ENCODE measurements at places on chromosomes 7 and 10.

GRCh38 chr7:127920787-127921438 is 110.3 kb downstream of the LRRC4 start:
- DNase-seq: no peak

DNA sequence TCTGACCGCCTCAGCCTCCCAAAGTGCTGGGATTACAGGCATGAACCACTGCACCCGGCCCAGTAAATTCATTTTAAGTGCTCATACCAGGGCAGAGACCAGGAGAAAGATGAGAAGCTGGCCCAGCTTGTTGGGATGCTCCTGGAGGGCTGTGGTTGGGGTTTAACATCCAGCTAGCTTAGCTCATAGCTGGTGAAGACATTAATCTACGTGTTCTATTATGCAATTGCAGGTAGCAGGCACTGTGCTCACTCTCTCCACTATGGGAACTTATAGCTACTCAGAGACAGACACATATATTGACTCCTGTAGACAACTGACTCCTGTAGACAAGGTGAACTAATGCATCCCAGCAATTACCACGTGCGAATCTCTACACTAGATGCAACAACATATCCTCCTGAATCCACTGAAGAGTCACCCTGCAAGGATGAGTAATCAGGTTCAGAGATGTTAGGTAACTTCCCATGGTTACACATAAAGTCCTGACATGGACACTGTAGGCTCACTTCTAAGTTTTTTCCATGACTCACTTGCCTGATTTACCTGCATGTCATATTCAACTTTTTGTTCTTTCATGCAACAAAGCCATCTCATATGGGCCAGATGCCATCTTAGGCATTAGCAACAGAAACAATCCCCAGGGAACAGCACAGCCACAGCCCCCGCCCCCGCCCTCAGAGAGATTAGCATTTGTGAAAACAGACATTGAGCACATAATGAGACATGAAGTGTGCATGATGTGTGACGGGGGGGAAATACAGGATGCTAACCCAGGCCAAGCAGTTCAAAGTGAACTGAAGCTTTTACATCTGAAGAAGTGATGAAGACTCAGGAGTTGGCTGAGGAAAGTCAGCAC is 37.2 kb downstream of the ERLIN1 start:
- DNase-seq: peak; percentile 4

- no peak for DNase-seq
Measured at GRCh38 chr10:45370202-45370955, 3.6 kb upstream of the ALOX5 start.

GRCh38 chr7:19928247-19928646 is 154.8 kb upstream of the TMEM196 start:
- no peak for DNase-seq

- no peak for DNase-seq
Measured at GRCh38 chr10:121065330-121065729, 214.2 kb downstream of the WDR11 start.

DNA sequence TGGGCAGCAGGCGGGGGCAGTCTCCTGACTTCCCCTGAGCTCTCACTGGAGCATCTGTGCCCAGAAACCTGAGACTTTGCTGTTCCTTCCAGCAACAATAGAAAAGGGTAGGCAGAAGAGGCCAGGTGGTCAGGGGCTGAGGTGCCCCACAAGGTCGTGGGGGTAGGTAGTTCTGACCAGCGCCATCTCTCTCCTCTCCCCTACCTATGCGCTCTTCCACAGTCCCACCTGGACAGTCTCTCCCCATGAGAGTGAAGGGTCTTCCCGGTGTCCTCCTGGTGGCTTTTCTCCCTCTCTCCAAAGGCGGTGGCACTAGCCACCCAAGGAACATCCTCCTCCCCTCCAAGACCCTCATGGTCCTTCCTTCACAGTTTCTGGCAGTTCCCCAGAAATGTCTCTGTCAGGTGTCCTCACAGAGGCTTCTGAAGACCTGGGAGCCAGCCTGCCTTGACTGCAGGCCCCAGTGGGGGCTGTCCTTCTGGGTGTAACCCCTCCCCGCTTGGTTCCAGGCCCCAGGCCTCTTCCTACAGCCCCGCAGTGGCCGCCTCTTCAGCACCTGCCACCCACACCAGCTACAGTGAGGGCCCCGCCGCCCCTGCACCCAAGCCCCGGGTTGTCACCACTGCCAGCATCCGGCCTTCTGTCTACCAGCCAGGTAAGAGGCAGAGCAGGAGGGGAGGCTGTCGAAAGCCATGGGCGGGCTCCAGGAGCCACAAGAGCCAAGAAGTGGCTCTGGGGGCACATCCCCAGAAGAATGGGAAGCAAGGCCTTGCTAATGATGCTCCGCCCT is 41.3 kb downstream of the LDB3 start:
- no peak for DNase-seq

DNA sequence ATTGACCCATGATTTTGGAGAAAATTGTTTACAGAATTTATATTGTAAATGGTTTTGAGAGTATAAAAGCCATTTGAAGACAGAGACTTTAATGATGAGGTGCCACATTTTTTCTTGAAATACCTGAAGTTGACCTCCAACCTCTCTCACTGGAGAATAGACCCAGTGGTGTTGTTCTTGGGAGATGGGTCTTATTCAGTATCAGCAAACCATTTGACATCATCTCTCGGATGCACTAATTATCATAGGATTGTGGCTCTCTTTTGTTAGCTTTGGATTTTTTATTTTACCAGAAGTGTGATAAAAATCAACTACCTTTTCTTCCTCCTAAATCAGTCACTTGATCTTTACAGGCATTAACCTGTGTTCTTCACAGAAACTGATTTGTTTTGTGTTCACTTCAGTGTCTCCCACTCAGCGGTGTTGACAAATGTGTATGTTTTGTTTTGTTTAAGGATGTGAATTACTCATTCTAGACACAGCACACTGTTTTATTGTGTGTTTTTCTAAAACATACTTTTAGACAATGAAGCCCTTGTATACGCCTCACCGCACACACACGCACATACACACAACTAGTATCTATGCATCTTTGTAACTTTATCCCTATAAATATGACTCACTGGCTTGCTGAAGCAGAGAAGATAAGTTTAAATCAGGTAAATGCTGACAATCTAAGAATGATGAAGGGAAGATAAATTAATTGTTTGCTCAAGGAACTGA is 455.6 kb downstream of the INHBA start:
- no peak for DNase-seq

GRCh38 chr7:45584261-45585210 is 10.4 kb downstream of the ADCY1 start:
- no peak for DNase-seq

DNA sequence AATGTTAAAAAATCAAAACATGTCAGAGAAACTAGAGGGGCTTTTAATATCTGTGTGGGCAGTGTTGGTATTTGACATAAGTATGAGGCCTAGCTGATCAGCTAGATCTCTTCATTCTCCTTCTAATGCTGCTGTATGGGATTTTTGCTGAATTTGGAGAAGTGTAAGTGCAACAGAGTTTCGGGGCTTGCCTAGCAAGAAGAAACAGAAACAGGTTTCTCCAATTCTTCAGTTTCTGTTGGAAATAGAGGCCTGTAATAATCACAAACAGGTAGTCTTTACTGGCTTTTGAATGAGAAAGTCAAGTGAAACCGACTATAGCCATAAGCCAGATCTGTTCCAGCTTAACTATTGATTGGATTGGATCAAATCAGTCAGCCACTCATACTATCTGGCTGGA is 96.4 kb upstream of the PCLO start:
- no peak for DNase-seq

DNA sequence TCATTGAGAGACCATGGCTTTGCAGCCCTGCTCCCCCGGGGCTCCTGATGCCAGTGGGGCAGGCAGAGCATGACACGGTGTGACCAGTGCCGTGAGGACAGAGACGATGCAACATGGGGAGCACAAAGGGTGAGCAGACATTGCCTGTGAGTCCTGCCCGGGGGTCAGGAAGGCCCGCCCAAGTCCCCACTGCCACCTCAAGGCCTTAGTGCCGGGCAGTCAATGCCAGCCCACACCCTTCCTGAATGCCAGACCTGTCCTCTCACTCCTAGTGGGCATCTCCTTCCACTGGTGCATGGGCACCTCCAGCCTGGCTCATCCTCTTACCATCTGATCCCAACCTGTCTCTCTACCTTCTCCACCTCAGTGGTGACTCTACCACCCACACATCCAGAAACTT is 157.9 kb upstream of the ZMIZ1 start:
- no peak for DNase-seq

DNA sequence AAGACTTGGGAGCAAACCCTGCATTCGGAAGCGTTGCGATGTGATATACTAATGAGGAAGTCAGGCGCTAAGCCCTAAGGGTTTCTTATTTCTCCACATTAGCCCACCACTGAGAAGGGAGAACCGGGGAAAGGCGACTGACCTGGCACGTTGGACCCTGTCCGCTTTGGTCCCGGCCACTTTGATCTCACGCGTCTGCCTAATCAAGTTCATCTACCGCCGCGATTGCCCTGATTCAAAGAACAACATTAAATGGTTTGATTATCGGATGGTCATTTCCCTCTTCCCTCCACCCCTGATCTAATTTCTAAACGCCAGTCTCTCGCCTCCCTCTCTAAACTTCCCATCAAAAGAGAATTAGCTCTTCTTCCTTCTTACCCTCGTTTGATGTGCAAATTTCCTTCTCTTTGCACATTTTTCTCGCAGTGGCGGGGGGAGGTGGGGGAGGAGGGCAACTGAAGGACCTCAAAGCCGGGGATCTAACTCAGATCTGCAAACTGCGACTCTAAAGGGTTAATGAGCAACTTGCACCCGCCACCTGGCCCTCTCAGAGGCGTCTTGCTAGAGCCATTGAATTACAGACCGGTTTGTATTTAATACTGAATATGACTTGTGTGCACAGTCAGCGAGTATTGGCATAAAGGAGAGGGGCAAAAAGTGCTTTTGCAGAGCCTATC is 687 bp upstream of the DKK1 start:
- DNase-seq: no peak

DNA sequence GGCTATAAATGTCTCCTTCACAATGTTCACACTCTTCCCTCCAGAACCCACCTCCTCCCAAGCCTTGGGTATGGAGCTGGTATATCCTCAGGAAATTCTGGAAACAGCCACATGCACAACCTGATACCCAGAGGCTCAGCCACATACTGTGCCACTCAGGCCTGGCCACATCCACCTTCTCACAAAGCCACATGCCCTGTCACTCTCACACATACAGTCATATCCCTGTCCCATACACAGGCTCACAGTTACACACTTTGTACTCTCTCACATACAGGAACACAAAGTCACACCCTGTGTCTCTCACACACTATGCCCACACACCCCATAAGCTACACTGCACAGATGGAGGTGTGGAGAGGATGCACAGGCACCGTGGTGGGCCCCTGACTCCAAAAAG is 10.1 kb downstream of the KCNIP2 start:
- DNase-seq: no peak

GRCh38 chr7:63093481-63093880 is 905.2 kb upstream of the ZNF722 start:
- DNase-seq: no peak

GRCh38 chr7:16492513-16493062 is 27.1 kb upstream of the SOSTDC1 start:
- no peak for DNase-seq

DNA sequence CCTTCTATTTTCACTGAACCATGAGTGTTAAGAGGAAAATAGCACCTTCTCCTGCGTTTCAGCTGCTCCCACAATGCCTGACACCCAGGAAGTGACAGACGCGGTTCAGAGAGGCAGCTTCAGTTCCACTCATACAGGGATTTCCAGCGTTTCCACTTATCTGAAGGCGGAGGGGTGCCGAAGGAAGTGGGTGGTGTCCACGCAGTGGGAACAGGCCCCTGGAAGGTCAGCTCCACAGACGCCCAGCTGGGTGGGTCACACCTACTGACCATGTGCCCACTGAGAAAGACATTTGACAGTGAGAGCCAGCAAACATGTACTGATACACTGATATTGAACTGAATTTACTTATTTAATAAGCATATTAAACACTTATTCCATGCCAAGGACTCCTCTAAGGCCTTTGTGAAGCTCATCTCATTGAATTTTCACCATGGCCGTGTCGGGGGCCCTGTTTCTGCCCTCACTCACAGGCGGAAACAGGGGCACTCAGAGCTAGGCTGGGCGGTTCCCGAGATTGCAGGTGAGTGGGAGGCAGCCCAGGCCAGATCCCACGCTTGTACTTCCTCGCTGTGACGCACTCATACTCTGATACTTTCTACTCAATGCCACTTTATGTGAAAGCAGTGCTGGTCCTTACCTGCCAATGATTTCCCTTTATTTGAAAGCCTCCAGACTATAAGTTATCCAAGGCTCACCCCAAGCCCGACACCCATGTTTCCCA is 96.8 kb downstream of the TCERG1L start:
- no peak for DNase-seq

DNA sequence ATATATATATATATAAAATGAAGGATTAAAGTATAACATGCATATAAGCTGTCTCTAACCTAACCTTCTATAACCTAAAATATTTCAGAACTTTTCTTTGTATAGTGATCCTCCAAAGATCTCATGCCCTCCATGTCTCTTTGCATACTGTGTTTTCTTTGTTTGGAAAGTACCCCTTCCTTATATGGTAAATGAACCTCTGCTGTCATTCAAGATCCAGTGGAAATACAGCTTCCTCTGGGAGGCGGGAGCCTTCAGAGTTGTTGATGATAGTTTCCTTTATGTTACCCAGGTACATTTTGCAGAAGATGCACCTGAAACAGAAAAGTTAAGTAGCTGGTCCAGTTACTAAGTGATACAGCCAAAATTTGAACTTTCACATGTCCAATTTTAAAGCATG is 233.3 kb upstream of the FOXP2 start:
- no peak for DNase-seq

- DNase-seq: no peak
Measured at GRCh38 chr10:18155321-18155720, 15.1 kb downstream of the CACNB2 start.

DNA sequence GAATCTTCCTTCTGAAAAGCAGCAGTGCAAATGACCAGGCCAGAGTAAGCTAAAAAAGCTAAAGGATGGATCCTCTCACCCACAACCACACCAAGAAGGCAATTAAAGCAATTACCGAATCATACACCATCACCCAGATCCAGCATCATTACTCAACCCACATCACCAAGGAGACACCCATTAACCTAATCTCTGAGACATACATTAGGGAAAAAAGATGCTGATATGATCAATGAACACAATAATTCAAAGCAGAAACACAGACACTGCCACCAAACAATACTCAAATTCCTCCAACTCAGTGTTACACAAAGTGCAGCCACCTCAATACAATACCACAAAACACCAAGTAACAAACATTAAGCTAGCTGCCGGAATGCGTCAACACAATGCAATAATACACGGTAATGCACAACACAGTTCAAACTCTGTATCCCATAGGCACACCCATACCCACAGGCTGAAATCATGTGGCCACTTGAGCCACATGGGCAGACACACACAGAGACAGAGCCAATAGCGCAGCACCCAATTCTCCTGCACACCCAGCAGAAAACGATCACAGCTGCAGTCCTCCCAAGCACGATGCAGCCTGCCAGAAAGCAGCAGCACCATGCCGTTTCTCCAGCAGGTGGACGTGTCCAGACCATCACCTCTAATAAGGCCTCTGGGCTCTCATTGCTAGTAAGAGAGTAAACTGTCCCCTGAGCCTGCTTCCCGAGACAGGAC is 21.5 kb downstream of the PAX2 start:
- no peak for DNase-seq
